ENCODE measurements at places on chromosomes 11 and 22.
A peak's percentile ranks its signal among the peaks of the same experiment; 100 is the strongest.

- DNase-seq, result no peak
Measured at GRCh38 chr22:26804911-26805539, 147.6 kb downstream of the MIAT start.

GRCh38 chr11:130634961-130635473 lies 186.6 kb downstream of the ADAMTS15 start:
- no peak for DNase-seq

DNA sequence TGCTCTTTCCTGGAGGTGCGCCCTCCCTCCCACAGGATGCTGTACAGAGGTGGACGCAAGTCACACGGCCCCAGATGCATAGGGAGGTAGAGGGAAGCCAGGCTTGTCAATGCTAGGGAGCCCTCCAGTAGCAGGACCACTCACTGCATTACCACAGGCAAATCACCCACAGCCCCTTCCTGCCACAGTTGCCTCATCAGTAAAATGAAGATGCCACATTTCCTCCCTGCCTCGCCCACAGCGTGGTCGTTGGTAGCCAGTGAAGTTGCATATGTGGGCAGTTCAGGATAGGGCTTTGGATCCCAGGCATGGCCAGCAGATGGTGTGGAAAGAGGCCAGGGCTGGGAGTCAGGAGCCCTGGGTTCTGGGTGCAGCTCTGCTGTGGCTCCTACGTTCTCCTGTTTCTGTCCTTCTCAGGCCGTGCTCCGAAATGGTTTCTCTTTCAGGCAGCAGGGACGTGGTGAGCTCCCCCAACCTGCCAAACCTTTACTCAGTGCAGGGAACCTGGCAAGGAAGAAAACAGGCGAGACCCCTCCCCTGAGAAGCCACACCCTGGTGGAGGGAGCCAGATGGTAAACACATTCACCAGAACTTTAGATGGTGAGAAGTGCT lies 22.6 kb downstream of the DAGLA start:
- no peak for DNase-seq

DNA sequence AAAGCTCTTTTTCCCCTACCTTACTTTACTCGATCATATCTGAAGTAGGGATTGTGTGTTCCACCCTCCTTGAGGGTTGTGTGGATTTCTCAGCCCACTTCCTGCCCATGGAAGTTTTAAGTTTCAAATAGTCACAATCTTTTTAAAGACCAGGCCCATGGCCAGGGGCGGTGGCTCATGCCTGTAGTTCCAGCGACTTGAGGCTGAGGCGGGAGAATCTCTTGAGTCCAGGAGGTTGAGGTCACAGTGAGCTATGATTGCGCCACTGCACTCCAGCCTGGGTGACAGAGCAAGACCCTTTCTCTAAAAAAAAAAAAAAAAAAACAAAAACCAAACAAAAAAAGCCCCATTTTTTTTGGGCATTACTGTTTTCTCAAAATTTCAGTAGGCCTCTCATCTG lies 36.3 kb upstream of the LRRC10B start:
- DNase-seq, result no peak

DNA sequence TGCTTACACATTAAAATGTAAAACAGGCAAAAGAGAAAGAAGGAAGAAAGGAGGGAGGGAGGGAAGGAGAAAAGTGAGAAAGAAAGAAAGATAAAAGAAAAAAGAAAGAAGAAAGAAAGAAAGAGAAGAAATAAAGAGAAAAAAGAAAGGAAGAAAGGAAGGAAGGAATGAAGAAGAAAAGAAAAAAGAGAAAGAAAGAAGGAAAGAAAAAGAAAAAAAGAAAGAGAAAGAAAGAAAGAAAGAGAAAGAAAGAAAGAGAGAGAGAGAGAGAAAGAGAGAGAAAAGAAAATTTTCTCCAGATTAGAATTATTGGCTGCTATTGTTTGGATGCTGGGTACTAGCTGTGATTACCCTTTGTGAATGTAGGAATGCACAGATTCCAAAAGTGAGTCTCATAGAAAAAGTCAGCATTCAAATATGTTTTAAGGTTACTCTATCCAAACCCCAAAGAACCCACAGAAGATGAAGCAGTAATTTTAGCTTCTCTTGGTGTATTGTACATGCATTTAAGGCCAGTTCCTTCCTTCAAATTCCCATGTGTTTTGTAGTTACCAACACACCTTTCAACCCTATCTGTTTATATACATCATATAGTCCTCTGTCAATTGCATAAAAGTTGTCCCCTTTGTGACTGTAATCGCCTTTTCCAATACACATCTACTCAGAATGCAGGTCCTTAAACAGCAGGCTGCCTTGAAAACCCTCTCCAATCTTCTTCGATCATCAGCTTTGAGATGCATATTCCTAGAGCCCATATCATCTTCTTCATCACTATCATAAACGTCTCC lies 789 bp upstream of the FAM111A start:
- DNase-seq, result no peak

DNA sequence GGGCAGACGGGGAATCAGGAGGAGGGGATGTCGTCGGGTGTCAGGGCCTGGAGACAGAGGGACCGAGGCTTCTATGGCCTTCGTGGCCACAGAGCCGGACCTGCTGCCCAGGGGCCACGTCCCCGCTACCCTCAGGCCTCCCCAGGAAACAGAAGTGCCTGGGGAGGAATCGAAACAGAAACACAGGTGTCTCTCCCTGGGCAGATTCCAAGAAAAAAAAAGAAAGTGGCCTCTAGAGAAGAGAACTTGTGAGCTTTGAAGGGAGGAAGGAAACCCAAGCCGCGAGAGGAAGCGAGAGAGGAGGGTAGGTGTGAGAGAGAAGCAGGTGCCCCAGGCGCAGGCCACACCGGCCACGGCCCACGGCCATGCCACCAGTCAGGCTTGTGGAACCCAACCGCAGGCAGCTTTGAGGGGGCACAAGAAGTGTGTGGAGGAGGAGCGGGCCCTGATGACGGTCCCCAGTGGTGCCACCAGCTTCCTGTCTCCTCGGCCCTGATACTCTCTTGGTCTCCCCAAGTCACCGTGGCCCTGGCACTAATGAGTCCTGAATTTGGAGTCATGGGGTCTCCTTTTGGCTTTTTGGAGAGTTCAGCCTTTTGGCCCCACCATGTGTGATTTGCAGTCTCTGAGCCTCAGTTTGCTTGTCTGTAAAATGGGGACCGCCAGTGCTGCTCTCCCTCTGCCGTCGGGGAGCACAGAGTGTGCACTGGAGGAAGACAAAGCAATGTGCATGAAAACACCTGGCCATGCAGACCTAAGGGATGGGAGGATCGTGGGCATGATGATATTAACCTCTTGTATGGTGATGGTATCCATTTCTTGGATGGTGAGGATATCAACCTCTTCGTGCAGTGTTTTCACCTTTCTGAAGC lies 25.2 kb downstream of the LIF start:
- DNase-seq, result peak; percentile 18

- no peak for DNase-seq
Measured at GRCh38 chr22:25114369-25115362, 85.0 kb upstream of the CRYBB3 start.

DNA sequence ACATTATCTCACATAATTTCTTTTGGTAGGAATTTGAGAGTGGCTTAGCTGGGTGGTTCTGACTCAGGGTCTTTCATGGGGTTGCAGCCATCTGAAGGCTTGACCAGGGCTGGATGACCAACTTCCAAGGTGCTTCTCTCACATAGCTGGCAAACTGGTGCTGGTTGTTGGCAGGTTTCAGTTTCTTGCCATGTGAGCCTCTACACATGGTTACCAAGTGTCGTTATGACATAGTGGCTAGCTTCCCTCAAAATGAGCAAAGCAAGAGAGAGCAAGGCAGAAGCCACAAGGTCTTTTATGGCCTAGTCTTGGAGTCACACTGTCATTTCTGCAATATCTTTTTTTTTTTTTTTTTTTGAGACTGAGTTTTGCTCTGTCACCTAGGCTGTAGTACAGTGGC lies 4.2 kb upstream of the TFIP11 start:
- no peak for DNase-seq

DNA sequence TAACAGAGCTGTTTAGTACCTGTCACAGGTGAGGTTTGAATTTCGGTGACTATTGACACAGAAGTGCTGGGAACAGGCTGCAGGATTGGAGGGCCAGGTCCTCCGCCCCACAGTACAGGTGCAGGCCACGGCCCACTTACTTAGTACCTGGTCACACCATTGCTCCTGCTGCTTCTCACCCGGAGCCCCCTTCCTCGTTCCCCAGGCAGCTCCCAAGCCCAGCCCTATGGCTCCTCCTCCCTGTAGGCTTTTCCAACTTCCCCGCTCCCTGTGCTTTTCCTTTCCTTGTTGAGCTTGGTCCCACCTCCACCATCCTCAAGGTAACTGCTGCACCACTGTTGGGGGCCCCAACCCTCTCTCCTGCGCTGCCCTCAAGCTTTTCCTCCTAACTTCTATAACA lies 27.9 kb upstream of the ANO1 start:
- DNase-seq, result no peak

DNA sequence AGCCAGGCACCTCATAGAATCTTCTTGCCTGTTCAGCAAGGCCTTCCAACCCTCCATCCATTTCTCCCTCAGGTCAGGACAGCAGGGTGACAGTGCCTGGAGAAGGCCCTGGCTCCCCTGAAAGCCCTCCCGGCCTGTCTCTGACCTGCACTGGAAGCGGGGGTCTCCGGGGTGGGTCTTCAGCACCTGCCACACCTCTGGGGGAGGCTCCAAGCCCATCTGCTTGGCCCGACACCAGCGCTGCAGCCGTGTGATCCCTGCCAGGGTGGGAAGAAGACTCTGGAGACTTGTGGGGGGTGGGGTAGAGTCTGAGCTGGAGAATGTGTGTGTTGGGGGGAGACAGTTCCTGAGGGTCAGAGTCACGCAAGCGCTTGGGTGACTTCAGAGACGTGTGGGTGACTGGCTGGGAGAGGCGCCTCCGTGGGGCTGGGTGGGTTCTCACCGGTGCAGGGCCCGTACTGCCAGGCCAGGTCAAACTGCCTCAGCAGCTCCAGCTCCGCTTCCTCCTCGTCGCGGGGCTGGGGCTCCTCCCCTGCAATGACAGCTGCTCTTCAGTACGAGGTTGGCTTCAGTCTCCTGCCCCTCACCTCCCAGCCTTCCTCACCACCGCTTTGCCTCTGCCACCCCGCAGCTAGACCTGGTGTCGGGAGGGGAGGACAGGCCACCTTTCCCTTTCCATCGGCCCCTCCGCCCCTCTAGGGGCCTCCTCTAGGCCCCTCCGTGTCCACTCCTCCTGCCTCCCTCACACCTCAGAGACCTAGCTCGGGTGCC lies 615 bp downstream of the POLD4 start:
- DNase-seq, result peak; percentile 55

DNA sequence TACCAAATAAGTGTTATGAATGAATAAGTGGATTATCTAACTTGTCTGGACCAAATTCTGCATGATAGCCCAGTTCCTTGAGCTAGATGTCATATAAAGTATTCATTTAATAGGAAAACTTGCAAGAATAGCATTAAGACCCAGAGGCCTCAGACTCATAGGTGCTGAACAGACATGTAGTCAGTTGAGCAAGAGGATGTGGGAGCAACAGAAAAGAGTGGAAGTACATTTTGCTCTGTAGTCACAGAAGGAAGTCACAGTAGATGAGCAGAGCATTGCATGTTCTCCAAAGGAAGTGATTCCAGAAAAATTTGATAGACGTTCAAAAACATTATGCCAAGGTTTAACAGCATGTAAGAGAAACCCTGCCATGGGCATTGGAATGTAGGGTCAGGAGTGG lies 9.5 kb downstream of the HOATZ start:
- DNase-seq, result no peak

DNA sequence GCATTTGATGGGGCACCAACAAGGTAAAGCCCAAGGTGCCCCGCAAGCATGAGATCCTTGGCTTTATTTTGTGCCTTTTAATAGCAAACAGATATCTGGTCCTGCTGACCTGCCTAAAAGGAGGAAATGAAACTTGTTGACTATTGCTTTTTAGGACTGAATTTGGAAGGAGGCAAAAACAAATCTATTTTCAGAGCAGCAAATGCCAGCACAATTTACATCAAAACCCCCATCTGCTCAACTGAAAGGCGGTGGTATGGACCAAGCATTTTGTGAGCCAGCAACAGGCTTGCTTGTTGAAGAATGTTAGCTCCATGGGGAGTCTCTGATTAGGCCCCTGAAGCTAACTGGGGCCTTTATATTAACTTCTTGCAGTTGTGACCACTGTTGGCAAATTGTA lies 192.6 kb upstream of the E2F8 start:
- no peak for DNase-seq

DNA sequence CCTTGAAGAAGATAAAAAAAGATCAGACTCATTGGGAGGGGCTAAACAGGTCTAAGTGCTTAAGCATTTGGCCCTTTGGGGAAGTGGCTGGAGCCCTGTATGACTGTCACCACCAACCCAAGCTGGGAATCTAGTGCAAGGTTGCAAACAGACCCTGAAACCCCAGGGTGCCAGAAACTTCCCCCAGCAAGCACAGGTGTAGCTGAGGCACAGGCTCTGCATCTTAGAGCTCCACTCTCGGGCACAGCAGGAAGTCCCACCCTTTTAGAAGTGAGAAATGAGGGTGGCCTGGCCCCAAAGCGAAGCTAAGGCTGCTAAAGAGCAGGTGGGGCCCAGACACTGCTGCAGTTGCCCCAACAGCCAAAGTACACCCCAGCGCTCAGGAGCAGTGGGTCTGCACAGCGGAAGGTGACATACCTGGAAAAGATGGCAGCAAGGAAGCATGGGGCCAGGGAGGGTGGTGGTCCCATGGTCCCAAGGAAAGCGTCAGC lies 5.8 kb upstream of the KDM2A start:
- DNase-seq, result no peak

GRCh38 chr11:106608677-106609076 lies 409.6 kb downstream of the GUCY1A2 start:
- no peak for DNase-seq

- no peak for DNase-seq
Measured at GRCh38 chr11:43955381-43956118, 13.1 kb downstream of the C11orf96 start.

- no peak for DNase-seq
Measured at GRCh38 chr11:125517116-125517770, 21.2 kb upstream of the FEZ1 start.

GRCh38 chr11:82989628-82990404 lies 81.9 kb downstream of the RAB30 start:
- DNase-seq, result no peak

- no peak for DNase-seq
Measured at GRCh38 chr11:12160680-12161079, 50.3 kb downstream of the MICAL2 start.

DNA sequence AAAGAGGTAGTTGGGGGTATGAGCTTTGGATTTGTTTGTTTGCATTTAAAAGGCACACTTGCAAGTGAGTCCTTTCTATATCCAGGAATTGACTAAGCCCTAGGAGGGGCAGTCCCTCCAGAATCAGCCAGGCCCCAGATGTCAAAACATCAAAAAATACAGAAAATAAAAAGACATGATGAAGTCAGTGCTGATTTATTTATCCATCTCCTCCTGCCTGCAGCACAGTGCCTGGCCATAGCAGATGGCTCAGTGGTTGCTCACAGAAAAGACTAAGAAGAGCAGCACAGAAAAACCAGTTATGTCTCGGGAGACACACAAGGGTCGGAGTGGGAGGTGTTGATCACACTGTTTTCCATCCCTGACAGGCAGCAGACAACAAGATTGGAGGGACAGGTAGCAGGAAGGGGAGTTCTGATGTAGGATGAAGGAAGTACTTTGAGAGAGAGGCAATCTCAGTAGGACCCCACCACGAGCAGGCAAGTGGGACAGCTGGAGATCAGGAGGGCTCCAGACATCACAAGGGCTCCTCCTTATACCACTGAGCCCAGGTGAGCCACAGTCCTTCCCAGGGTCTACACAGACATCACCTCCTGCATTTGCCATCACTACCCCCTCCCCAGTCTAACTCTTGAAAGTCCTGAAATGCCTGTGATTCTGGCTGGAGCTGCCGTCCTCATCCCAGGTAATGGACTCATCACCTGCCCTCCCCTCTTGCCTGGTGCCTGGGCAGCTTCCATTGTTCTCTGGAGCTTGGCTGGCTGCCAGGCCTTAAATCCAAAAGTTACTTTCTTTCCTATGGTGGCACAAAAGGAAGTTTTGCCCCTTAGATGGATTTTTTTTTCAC lies 32.3 kb downstream of the TMPRSS5 start:
- no peak for DNase-seq
